ENCODE measurements at places on chromosomes 7 and 10.

DNA sequence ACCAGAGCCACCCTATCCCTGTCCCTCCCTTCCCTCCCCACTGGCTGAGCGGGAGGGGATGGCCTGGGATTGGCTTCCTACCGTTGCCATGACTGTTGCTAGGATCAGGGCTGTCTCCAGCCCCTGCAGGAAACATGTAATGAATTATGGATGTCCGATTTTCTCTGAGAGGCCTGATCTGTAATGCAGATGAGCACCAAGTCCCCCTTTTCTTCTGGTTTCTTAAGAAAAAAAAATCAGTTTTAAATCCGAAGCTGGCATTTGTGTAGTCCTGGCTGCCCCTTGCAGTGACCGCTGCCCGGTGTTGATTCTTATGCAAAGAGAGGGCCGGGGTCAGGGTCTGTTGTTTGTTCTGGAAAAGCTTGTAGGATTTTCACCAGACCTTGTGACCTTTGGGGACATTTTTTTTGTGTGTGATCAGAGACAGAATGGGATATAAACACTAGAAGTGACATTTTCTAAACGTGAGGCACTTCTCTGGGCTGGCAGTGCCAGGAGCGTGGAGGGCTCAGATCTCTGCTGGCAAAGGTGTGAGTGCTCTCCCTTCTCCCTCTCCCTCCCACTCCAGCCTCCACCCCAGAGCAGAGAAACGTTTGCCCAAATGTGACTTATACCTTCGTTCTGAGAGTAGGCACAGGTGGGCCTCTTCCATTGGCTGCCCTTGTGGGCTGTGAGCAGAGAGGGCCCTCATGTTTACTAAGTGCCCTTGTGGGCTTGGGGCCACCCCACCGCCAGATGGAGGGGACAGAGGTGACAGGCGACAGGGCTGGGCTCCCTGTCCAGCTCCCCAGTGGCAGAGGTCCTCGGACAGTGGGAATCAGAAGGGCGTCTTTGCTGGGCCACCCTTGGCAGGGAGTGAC, 127.5 kb downstream of the DNAJB6 start:
- DNase-seq, result no peak

DNA sequence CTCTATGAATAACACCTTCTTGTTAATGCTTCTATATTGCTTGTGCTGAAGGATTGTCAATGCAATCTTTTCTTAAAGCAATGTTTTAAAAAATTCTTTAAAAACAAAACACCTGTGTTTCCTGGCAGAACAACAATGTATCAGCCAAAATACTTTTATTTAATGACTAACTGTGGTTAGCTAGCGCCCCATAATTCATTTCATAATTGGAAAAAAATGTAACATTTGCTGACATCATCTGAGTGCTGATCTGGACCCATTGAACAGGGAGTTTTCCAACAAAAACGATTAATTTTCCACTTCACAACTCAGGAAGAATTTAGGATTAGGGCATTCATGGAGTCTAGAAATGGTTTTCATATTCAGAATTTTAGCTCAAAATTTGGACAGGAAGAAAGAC, 137.6 kb upstream of the CDK6 start:
- DNase-seq, result no peak

- DNase-seq, result no peak
These were observed 15.1 kb downstream of the SNX10 start for GRCh38 chr7:26306790-26307189.

- no peak for DNase-seq
These were observed 26.0 kb downstream of the FAM241B start for GRCh38 chr10:69655868-69656555.

- DNase-seq, result no peak
These were observed 23.4 kb downstream of the ATOH7 start for GRCh38 chr10:68208424-68209042.

GRCh38 chr10:98267894-98268693, at the start of gene LOXL4:
LOXL4 (minus strand) TSS chr10:98268194; CDS start chr10:98263019, 5,175 bp downstream.
- DNase-seq, result peak; percentile 62

All from uterus (tissue), 4 donors.